ENCODE measurements at places on chromosomes 16 and 17.

- no peak for DNase-seq
These were observed 46.1 kb downstream of the ANKRD11 start for GRCh38 chr16:89444151-89444723.

DNA sequence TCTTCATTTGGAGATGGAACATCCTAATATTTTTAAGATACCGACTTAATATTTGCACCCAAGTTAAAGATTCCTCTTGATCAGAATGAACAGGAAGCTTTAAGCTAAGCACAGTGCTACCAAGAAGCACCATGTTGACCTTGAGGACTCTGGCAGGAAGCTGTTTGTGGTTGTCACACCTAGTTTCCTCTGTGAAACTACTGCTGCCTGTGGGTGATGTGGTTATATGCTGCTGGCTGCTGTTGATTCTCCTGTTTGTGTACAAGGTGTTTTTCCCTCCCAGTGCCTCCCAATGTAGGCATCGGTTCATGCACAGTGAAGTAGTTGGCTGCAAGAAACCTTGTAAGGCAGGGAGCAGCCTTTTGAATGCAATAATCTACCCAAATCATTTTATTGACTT is 23.4 kb downstream of the RBL2 start:
- DNase-seq: peak; percentile 93

DNA sequence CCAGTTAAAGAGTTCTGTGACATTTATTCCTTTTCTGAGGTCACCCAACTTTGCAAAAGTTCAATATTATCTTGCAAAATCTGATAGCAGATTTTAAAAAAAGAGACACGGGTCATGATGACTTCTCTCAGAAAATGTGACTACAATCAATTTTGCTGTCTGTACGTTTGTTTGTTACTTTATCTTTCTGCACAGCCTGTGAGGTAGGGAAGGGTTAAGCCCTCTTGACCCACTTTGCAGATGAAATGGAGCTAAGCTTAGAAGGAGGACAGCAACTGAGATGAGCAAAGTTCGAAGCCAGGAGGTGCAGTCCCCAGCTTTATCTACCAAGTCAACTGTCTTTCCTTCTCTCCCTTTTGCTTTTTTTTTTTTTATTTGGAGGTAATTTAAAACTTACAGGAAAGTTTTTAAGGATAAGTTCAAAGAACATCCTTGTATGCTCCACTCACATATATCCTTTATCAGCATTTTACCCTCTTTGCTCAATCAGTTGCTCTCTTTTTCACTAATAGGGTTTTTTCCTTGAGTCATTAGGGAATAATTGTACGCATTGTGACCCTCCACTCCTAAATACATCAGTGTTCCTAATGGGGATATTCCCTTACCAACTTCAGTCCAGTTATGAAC is 86.8 kb downstream of the MSI2 start:
- DNase-seq: no peak

DNA sequence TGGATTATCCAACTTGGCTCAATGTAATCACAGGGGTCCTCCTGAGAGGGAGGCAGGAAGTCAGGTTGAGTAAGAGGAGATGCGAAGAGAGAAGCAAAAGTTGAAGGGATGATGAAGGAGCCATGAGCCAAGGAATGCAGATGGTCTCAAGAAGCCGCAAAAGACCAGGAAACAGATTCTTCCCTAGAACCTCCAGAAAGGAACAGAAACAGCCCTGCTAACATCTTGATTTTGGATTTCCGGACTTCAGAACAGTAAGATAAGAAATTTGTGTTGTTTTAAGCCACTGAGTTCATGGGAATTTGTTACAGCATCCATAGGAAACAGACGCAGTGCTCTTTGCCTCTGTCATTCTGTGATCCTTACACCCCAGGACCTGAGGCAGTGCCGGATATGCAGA is 26.8 kb downstream of the CMTR2 start:
- DNase-seq: no peak

GRCh38 chr17:79212149-79213087 is 137.8 kb downstream of the ENGASE start:
- DNase-seq: no peak

DNA sequence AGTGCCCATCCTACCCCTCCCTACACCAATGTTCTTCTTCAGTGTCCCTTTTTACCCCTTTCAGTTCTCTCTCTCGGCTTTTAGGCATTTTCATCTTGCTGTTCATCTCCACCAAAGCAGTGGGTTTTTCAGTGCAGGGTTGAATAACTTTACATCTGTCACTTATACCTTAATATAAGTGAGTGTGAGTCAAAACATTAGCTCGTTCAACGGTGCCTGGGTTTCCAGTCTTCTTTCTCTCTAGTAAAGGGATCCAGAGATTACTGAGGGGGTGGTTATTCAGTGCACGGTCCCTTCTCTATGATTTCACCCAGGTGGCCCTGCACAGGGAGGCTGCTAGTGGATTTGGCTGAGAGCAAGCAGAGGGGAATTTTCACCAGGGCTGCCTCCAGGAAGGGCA is 210.6 kb upstream of the CDH5 start:
- no peak for DNase-seq

DNA sequence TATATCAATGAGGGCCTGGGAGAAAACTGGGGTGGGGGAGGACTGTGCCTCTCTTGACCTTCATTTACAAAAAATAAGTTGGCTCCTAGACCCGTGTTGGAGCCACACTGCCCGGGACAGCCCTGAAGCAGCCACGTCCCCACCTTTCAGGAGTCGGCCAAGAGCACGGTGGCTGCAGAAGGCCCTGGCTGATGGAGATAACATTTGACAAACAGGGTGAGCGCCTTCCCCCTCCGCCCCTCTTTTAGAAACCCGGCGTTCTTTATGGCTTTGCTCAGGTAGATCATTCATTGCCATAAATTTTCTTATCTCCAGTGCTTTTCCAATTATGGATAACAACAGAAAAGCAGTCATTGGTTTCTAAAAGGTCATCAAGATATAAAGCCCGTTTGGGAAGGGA is 398.1 kb upstream of the TNRC6C start:
- DNase-seq: no peak

- DNase-seq: no peak
These were observed 114.2 kb upstream of the CACNG3 start for GRCh38 chr16:24141917-24142316.

DNA sequence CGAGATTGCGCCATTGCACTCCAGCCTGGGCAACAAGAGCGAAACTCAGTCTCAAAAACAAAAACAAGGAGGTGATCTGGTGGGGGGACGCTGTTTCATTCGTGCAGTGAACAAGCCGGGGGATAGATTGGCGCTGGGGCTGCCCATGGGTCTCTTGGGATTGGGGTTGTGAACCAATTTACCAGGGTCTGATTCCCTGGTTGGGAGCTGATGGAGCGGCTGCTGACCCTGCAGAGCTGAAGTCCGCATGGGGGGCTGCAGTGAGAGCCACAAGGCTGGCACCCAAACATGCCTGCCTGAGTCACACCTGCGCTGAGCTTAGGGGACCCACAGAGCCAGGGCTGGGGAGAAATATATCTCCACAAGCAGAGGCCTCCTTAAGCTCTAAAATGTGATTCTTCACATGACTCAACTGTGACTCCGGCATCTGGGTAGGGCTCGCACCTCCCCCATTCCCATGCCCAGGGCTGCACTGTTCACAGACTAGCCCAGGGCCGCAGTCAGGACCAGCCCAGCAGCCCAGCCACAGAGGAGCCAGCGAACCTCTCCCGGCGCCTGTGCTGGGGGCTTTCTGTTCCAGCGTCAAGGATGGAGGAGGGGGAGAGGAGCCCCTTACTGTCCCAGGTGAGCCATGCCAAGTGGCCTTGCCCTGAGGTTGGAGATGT is 5.0 kb downstream of the TSPAN10 start:
- no peak for DNase-seq

- DNase-seq: no peak
These were observed 26.0 kb upstream of the DLX3 start for GRCh38 chr17:50020841-50021599.

- DNase-seq: no peak
These were observed 30.6 kb upstream of the MAP3K14 start for GRCh38 chr17:45347444-45347843.

DNA sequence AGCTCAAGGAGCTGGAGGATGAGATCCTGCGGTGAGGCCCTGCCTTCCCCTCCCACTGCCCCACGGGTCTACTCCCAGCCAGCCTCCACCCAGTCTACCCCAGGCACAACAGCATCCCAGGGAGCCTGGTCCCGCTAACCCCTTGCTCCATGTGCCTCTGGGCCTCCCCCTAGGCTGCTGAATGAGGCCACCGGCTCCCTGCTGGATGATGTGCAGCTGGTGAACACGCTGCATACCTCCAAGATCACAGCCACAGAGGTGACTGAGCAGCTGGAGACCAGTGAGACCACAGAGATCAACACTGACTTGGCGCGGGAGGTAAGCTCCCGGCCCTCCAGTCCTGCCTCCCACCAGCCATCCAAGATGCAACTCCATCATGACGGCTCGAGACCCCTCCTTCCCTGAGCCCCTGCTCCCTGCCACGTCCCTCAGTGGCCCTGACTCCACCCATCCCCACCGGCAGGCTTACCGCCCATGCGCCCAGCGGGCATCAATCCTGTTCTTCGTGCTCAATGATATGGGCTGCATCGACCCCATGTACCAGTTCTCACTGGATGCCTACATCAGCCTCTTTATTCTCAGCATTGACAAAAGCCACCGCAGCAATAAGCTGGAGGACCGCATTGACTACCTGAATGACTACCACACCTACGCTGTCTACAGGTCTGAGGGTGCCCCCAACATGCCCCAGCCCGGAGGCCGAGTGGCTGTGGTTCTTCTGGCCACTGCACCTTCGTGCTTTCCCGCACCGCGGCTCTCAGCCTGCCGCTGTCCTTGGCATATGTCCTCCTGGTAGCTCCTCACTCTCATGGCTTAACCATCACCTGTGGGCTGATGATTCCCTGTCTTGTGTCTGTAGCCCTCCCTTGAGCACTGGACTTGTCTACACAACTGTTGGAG is 15.0 kb upstream of the KDM6B start:
- DNase-seq: no peak

DNA sequence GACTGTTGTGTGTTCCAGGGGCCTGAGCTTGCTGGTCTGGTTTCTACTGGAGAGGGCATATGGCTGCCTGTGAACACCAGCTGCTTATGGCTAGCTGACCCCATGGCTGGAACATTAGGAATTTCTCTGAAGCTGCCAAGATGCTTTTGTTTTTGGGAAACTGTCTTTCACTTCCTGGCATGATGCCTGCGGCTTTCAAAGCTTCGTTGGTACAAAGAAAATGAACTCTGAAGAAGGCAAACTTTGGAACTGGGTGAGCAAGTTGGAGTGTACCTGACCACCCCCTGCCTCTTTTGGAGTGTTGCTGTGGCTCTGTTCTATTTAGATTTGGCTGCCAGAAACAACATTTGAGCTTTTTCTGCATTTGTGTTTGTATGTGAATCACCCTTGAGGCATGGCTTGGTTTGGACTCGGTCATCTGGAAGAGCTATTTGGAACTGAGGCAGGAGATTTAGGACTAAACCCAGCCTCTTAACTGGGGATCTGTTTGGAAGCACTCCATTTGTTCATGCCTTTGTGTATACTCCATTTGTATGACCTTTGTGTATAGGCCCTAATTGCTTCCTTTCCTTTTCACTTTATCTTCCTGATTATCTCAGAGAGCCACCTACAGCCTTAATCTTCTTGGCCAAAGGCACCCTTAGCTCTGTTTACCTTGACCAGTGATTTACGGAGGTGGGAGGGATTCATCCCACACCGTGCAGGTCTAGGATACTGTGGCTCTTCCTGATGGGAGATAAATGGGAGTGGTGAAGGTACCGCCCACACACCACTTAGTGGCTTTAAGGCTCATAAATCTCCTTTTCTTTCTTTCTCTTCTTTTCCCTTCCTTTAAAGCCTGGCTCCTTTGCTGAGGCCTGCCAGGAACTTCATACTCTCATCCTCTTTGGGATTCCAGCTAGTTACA is 7.3 kb upstream of the CPHXL start:
- no peak for DNase-seq

DNA sequence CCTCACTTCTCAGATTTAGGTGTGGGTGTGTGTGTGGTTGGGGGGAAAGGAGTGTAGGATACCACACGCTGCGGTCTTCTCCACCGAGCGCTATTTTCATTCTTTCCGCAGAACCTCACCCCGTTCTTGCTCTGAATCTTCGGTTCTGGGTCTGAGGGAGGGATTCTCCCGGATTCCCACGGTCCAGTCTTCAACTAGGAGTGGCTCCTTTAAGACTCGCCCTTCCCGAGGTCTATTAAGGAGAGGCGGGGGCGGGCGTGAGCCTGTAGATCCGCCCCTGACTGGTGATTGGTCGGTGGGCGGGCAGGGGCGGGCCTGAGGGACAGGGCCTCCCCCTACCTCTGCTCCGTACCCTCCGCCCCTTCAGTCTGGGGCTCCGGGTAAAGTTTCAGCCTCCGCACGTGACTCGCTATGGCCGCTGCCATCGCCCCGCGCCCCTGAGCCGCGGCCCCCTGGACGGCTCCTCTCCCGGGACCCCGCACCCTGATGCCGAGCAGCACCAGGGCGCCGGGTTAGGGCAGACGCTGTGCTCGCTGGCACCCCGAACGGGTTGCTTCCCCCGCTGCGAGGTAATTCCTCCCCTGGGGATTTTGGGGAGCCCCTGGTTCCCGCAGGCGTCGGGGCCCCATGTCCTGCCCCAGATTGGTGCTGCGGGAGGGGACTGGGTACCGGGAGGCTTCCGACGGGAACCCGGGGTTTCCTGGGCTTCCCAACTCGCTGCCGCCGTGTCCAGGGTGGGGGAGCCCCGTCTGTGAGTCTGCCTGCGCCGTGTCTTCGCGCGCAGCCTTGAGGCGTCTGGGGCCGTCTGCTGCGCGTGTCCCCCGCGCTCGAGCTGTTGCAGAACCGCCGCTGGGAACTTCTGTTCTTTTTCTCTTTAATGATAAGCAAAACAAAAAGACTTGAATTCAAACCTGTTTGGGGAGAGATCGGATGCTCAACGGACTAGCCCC is 9.2 kb downstream of the RARA start:
- peak; percentile 91 for DNase-seq

DNA sequence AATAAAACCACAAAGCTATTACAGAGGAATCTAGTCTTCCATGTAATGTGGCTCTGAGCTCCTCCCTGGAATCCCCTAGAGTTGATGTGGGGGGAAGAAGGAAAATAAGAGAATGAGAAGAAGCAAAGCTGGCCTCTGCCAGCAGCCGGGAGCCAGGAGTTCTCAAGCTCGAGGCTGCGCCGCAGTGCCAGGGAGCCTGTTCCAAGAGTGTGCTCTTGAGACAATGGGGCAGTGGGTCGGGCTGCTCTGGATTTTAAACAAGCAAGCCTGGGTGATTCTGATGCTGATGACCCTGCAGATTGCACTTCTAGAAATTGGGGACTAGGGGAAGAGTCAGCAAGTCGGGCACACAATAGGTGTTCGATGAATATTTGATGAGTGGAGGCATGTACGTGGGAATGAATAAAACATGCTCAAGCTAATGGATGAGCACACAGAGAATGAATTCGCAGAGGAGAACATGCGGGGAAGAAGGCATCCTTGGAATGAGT is 119.9 kb downstream of the CMIP start:
- no peak for DNase-seq

DNA sequence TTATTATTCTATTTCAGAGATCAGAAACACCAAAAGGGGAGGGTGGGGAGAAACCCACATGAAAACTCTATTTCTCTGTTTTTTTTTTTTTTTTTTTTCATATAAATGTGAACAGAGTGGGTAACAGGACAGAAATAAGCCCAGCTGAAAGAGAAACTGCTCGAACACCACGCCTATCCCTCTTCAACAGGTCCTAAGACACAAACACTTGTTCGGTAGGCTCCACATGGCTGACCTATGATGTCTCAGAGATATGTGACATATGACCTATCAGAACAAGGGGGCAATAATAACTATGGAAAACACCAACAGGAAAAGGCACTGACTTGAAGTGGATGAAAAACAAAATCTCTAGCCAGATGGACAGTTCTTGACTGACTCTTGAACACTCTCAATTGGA is 44.8 kb downstream of the PARN start:
- DNase-seq: no peak

All from CD4-positive, alpha-beta memory T cell (primary cell).